ENCODE measurements at places on chromosomes 1 and 21.

DNA sequence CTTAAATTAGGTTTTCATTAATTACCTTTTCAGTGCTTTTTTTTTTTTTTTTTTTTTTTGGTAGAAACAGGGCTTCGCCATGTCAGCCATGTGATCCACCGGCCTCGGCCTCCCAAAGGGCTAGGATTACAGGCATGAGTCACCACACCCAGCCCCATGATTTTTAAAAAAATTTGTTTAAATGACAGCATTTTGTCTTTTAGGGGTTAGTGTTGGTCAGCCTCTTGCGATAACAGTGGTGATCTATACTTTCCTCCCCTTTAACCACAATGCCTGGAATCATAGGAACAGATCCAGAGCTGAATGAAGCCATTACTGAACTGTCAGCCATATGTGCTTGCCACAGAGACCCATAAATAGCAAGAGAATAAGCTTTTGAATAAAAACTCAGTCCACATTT, 73.9 kb downstream of the CACHD1 start:
- DNase-seq = no peak

- no peak for DNase-seq
These were observed 94.7 kb upstream of the GPR52 start for GRCh38 chr1:174352883-174353608.

DNA sequence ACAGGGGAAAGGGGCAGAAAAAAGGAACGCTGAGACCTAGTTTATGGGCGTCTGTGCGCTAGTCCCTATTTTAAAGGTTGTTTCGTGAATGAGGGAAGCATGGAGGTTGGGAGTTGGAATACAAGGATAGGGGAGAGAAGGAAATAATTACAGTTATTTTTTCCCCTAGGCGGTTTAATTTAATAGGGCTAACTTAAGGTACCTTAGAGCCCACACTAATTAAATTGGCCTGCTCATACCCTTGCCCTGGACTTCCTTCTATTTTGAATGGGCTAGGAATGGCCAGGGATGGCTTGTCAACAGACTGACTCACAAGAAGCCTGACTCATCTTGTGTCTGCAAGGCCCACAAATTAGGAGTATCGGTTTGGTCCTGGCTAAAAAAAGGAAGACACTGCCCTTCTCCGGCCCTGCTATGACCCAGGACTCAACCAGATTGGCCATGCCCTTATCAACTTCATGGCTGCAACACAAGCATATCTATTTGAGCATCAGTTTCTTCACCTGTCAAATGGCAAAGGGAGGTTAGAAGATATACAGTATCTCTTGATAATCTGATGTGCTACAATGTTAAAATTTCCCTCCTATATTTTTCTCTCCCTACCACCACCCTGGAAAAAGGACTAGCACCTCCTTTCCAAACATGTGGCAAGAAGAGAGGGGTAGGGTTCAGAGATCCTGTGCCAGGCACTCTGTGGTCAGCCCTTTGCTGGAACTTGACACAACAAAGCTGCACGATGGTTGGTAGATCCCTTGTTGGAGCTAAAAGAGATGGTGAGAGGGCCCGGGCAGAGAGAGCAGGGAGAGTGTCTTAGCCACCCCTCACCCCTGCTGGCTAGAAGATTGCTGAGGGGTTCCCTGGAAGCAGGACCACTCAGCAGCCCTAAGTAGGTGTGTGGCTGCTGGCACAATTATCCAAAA, 2.2 kb upstream of the SSBP3 start:
- peak; percentile 54 for DNase-seq

DNA sequence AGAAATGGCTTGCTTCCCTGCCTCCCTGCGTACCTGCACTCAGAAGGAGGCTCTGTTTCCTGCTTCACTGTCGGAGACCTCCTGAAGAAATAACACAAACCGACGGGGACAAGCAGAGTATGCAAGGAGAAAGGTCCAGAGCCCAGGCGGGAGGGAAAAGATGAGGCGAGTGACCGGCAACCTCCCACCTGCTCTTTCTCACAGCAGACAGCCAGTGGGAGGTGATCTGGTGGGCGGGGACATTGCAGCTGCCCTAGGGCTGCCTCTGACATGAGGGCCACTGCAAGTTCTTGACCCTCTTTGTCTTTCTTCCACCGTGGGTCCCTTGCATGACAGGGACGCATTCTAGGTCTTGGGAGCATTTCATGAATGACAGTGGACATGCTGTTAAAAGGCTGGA, 368.2 kb downstream of the CAMTA1 start:
- no peak for DNase-seq

- peak; percentile 43 for DNase-seq
These were observed 24.2 kb upstream of the PHTF1 start for GRCh38 chr1:113783254-113784103.

- no peak for DNase-seq
These were observed 2.5 kb downstream of the ADAR start for GRCh38 chr1:154605534-154605933.

GRCh38 chr1:159089184-159089791, 12.7 kb upstream of the AIM2 start:
- no peak for DNase-seq

- peak; percentile 87 for DNase-seq
These were observed 46.8 kb downstream of the UBR4 start for GRCh38 chr1:19163261-19163660.

- peak; percentile 10 for DNase-seq
These were observed 76.6 kb upstream of the GUCA2A start for GRCh38 chr1:42240966-42241755.

DNA sequence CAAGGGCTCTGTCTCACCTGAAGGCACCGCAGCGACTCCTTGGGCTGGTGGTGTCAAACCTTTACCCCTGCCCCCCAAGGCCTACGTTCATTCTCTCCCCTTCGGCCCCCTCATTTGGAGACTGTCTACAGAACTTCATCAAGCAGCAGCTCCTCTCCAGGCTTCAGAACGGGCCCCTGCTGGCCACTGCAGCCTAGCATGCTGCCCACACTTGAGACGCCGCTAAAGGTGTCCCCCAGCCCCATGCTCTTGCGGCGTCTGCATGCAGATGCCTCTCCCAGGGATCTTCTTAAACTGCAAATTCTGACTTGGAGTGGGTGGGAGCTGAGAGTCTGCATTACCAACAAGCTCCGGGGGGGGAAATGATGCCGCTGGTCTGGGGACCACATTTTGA, 104.2 kb downstream of the PRDM2 start:
- DNase-seq = no peak

GRCh38 chr1:46064708-46065107, 67.7 kb downstream of the PIK3R3 start:
- DNase-seq = no peak

DNA sequence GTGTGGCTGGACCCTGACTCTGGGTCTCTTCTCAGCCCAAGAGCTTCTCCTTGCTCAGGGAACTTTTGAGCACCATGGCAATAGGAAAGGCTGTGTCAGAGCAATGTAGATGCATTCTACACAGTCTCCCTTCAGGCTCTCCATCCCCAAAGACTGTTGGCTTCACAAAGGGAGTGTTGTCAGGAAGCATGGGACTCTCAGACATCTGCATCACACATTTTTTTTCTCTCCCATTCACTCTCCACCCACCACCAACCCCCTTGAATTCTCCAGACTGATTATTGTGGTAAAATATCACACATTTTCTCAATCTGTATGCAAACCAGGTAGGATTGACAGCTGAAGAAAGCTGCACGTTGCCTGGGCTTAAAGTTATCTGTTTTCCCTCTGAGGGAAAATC, 105.4 kb upstream of the WARS2 start:
- no peak for DNase-seq

DNA sequence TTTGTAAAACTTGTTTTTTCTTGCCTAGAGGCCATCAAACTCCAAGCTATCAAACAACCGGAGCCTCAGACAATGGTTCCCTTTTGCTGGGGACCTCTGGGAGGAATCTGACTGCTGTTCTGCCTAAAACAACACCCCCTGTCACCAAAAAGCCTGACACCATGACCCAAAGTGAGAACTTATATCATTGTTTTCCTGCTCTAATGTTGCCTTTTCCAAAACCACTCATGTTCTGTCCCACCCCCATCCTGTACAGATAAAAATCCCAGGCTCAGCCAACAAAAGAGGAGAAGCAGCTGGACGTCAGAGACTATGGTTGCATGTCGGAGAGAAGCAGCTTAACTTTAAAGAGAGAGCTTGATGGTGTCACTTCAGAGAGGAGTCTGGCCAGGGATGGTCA, 327.2 kb upstream of the CXADR start:
- no peak for DNase-seq

GRCh38 chr1:100305954-100306353, 39.9 kb downstream of the RTCA start:
- DNase-seq = no peak

DNA sequence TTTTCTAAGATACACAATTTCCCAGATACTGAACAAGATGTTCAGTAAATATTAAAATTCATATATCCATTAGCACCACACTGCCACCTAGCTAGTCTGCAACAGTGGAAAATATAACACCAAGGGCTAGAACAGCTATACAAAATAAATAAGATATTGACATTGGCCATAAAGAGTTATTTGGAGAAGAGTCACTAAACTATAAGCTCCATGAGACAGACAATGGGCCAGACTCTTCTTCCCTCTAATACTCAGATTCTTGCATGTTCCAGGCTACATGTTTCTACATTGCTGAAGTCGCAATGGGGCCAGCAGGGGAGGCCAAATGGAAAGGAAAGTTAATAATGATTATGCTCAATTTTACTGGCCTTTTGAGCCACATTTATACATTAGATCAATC, 21.5 kb downstream of the SPATA6 start:
- DNase-seq = no peak

DNA sequence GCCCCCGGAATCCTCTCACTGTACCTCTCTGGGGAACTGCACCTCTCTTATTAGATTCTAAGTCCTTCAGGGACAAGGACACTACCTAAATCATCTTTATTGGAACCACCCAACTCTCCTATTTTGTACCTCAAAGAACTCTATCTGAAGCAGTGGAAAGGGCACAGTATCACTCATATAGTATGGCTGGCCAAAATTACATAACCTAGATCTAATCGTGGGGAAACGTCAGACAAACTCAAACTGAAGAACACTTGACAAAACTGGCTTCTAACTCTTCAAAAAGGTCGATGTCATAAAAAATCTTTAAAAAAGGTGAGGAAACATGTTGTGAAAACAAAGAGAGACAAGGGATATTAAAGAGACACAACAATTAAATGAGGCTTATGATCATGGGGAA, 210.0 kb downstream of the SLC45A1 start:
- no peak for DNase-seq

- no peak for DNase-seq
These were observed 78.2 kb downstream of the SLC66A1 start for GRCh38 chr1:19390166-19390850.

- no peak for DNase-seq
These were observed 58.1 kb downstream of the SSBP3 start for GRCh38 chr1:54347955-54348699.

DNA sequence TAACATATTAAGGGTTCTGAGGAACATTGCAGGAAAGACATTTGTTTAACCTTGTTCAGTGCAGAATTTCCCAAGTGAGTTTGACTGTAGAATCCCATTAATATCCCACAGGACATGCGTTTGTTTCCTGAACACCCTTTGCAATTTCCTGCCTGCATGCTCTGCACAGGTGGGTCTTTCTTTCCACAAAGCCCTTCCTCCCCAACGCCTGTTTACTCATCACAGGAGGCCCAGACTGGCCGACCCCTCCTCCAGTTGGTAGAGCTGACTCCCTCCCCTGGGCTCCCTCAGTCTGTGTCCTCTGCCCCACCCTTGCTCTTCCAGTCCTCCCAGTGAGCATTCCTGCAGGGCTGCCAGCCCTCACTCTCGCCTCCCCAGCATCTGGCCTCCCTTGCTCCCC, 47.5 kb upstream of the CTPS1 start:
- no peak for DNase-seq

GRCh38 chr1:183374825-183375224, 43.4 kb downstream of the NMNAT2 start:
- no peak for DNase-seq

DNA sequence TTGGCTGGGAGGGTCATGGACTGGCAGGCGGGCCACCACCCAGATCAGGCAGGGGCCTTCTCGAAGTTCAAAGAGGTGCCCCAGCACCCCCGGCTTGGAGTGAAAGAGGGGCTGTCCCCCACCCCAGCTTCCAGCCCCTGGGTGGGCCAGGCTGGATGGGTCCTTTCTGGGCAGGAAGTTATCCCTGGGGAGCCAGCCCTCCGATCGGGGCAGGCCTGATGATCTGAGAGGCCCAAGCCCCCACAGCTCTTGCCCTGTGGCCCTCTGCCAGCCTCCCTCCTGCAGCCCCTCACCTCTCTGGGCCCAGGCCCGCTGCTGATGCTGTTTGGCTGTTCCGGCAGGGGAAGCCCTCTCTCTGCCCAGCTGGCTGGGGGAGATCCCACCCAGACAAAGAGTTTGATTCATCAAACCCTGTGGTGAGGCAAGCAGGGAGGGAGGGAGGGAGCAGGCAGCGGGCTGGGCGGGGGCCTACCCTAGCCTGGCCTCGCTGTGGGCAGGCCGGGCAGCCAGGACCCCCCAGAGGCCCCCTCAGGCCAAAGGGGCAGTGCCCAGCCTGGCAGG, 2.5 kb downstream of the ARHGEF19 start:
- DNase-seq = no peak

GRCh38 chr1:163195728-163196448, 6.8 kb downstream of the RGS5 start:
- no peak for DNase-seq

- no peak for DNase-seq
These were observed 14.0 kb downstream of the FAAP20 start for GRCh38 chr1:2180297-2181245.

GRCh38 chr1:110477967-110478640, 27.2 kb downstream of the PROK1 start:
- no peak for DNase-seq

- no peak for DNase-seq
These were observed 63.9 kb downstream of the MAP3K7CL start for GRCh38 chr21:29194342-29194741.

- no peak for DNase-seq
These were observed 789 bp upstream of the S100A14 start for GRCh38 chr1:153616917-153617311.

DNA sequence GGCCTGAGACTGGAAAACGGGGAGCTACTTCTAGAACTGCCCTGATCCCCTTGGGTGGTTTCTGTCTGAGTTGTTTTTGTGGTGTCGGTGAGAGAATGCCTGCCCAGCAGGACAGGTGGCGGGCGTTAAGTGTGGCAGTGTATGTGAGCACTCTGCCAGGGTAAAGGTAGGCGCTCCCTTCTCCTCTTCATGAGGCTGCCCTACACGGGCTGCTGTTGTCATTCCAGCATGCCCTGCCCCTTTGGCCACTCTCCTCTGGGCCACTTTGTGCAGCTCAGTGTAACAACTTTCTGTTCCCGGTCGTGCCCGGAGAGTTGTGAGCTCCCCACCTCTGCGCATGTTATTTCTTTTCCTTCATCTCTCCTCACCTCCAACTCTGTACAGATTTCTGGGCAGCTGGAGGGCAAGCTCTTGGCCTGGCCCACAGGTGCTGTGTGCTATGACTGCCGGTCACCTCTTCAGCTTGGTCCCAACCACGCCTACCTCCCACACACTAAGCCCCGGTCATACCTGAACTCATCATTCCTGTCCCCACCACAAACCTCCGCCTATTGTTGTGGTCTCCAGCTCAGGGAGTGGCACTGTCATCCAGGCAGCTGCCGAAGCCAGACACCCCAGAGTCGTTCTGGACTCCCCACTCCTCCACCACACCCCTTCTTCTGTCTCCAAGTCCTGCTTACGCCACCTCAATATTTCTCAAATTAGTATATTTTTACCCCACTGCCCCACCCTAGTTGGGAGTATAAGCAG, 69.0 kb downstream of the GADD45A start:
- DNase-seq = no peak

GRCh38 chr1:93821423-93822144, 57.4 kb downstream of the DNTTIP2 start:
- DNase-seq = no peak

- DNase-seq = peak; percentile 79
These were observed 9.9 kb downstream of the GPR3 start for GRCh38 chr1:27402349-27402754.
